Inflammatory macrophage (primary cell): ENCODE measurements at places on chromosomes 5 and 9.
A peak's percentile ranks its signal among the peaks of the same experiment; 100 is the strongest.

DNA sequence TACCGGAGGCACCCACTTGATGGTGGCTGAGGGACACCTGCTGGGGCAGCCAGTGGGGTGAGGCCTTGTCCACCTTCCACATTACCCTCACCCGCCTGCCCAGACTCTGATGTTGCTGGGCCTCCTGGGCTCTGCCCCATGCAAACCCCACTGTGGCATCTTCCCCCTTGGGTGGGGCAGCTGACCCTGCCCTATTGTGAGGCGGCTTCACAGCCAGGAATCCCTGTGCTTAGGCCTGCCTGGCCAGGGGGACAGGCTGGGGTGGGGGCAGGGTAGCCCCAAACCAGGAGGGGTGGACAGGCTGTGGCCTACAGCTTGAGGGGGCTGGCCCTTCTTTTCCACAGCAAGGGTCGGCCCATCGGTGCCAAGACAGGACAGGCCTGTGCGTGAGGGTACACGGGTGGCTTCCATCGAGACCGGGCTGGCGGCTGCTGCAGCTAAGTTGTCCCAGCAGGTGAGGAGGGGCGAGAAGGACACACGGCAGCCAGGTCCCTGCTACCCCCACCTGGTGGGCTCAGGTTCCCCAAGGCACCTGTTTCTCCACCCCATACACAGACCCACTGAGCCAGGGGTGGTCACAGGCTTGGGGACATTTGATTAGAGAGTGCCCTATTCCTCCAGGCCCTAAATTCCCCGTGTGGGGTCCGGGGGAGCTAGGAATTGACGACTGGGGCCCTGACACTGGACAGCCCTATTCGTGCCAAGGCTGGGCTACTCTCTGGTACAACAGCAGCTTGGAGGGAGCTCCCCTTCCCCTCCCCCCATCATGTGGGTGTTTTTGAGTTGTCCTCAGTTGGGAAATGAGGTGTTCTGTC, 99.2 kb downstream of the PHF2 start:
- DNase-seq: no peak

DNA sequence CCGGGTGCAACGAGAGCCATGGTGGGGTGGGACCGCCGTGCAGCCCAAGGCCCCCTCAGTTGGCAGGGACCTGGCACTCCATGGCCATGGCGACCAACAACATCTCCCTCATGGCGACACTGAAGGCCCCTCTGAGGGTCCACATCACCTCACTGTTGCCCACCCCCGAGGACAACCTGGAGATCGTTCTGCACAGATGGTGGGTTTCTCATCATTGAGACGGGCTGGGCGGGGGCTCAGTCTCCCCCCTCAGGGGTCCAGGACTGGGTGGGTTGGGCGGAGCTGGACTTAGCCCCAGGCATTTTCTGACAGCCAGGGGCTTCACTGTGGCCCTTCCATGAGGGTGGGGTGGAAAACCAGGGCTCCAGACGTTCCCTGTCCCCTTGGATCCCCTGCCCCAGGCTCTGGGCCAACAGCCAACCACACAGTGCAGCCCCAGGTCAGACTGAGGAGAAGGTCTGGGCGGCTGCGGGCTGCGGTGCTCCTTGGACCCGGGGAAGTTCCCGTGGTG, 734 bp downstream of the PAEP start:
- DNase-seq: no peak

- no peak for DNase-seq
These were observed 440.0 kb downstream of the ENC1 start for GRCh38 chr5:74200560-74200959.

DNA sequence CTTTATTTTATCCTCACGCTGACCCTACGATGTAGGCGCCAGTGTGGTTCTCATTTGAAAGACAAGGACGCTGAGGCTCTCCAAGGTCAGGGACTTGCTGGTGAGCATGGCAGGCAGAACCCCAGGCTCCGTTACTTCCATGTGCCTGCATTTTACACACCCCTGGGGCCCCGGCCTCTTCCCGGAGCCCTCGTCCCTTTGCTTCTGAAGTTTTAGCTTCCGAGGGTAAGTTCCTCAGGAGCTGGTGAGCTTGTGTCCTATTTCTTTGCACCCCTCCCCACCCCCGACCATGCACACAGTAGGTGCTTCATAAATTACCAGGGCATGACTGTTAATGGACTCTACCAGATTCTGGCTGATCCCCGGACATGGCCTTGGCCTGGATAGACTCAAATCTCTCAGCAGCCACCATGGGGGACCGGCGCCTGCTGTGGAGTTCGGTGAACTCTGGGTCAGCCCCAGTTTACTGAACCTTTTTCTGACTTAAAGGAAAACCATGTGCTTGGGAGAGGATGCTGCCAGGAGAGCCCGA, 59.3 kb upstream of the RNU6ATAC start:
- no peak for DNase-seq

DNA sequence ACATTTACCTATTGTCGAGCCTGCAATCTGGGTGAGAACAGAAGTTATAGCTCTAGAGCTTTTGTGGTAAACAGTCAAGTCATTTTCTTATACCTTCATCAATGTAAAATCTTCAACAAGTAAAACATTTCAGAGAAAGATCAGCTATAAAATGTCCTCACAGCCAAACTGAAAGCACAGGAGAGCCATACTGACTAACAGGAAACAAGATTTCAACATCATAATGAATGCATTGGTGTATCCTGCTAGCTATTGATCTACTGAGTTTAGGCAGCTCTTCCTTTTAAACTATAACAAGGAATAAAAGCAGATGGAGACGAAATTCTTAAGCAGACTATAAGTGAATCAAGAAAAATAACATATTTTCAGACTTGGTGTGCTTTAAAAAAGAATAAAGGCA, 1522.9 kb upstream of the WWC1 start:
- no peak for DNase-seq

DNA sequence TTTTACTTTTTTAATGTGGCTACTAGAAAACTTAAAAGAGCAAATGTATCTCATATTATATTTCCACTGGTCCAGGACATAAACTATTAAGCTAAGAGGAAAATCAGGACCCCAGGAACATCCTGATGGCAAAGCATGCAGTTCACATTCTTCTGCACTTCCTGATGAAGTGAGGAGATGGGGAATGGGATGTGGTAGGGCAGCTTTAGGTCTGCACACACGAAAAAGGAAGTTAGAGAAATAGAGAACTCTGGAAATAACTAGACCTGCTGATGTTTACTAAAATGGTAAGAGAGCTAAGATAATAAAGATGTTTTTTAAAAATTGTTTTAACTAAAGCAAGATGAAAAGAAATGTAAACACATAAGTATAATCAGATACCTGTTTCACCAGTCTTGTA, 39.7 kb upstream of the NIPBL start:
- peak; percentile 59 for DNase-seq

DNA sequence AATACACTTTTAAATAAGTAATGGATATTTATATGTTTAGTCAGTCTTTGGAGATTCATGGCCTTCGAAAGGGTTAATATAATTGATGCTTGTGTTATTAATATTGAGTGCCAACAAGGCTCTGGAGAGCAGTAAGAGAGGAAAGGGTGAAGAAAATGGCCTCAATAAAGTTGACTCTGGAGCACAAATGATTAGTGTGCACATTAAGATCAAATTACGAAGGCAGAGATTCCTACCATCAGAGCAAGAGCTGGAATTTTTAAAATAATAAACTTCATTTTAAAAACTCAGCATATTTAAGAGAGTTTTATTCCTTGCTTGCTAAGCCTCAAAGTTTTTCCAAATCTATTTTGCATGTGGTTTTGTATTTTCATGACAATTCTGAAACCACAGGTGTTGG, 14.8 kb downstream of the SLC44A1 start:
- no peak for DNase-seq

DNA sequence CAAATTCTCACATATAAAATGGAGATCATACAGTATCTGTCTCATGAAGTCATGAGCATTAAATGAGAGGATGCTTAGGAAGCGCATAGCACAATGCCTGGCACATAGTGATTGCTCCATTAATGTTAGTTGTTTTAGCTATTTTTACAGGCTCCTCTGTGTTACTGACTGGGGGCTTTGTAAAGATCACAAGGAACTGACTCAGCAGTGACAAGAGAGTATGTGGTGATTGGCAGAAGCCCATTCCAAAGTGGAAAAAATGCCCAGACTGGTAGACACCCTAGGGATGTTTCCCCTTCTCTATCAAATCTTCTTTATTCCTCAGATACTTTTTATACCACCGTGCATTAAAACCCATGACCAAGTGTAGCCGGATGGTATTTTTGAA, 33.5 kb downstream of the ABLIM3 start:
- DNase-seq: no peak

- DNase-seq: no peak
These were observed 248.9 kb downstream of the ADGRV1 start for GRCh38 chr5:90807496-90807895.

- DNase-seq: peak; percentile 44
These were observed 105.2 kb downstream of the SH3TC2 start for GRCh38 chr5:148957591-148958202.

DNA sequence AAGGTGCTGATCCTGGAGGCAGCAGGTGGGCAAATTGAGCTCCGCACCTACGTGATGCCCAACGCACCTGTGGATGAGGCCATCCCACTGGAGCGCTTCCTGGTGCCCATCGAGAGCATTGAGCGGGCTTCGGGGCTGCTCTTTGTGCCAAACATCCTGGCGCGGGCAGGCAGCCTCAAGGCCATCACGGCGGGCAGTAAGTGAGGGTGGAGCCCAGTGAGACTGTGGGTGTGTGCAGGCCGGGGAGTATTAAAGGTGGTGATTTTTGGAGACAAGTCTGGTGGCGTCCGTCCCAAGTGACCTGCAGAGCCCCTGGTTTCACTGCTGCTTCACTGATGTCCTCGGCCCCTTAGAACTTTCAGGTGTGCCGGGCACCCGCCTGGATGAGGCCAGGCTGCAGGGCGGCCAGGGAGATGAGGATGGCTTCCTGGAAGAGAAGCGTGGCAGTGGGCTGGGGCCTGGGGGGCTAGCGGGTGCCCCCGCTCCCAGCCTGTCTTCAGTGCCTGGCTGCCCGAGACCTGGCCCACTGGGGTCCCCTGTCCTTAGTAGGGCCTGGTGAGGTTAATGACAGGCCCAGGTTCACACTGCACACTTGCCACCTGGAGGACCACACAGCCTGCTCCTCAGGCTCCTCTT, 4.2 kb downstream of the ENDOG start:
- no peak for DNase-seq

- DNase-seq: no peak
These were observed 234.2 kb downstream of the TRIM36 start for GRCh38 chr5:114935490-114935889.

GRCh38 chr5:73446631-73447529, 1.7 kb downstream of the FOXD1 start:
- DNase-seq: no peak

DNA sequence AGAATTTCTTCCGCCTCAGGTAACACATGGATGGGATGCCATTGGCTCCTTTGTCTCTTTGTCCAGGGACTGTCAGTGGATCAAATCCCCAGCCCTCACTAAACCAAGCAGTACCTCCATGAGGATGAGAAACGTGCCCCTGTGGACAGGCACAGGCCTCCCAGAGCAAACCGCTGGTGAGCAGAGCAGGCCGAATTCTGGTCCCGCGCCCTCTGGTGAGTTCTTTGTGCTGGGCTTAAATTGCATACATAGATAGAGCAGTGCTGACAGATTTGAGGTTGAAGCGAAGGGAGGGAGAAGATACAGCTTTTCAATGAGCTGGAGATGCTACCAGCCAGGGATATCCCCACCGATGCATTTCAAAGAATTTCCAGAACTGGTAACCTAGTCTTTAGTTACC, 143.8 kb downstream of the HSD17B3 start:
- no peak for DNase-seq

GRCh38 chr5:159515909-159516415, 185.7 kb upstream of the IL12B start:
- DNase-seq: peak; percentile 71

DNA sequence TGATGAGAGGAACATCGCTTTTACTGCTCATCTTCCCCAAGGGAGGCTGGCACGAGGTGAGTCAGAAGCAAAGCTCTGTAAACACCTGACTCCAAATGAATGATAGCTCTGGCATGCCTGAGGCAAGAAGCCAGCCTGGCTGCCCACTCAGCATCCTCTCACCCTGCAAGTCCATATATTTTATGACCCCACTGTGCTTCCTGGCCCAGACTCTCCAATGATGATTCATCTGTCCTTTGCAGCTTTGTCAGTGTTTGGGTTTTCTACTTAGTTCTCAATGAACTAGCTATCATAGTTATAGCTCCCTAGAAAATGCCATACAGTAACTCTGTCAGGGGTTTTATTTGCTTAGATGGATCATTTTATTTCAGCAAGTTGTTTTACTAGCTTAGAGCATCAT, 52.1 kb upstream of the FSTL4 start:
- DNase-seq: no peak

DNA sequence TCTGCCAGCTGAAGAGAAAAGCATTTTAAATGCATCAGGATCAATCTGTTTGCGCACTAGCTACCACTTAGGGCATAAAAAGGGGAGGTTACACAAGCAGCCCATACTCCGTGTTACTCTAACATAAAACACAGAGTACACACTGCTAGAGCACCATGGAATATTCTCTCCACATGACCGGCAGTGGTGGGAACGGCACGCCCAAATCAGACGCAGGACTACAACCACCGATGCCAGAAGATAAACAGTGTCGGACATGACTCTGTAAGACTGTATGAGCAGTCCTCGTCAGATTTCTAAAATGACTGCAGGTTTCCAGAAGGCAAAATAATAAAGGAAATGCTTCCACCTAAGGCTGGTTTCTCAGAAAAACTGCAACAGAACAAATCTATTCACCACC, 40.0 kb downstream of the CDK5RAP2 start:
- no peak for DNase-seq

- DNase-seq: peak; percentile 79
These were observed 376.6 kb downstream of the EFNA5 start for GRCh38 chr5:107294211-107294550.

- no peak for DNase-seq
These were observed 211.8 kb downstream of the FANCC start for GRCh38 chr9:95105519-95106287.

DNA sequence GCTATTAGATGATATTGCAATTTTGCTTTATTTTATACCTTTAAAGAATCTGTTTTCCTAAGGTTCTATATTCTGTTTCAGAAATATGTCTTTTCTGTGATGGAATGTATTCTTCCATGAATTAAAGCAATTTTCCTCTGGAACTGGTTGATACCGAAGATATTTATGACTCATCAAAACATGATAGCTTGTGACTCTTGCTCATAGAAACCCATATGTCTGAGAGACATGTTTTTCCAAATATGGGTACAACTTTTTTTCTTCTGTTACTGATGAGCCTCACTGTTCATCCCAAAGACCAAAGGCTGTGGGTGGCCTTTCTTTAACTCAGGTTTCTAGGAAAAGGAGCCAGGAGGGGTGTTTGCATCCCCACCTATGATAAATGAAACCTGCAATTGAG, 126.1 kb upstream of the PAPPA start:
- no peak for DNase-seq

GRCh38 chr9:137222190-137223077, at the start of gene RNF208:
TSS of gene RNF208 (minus strand) at chr9:137222240. CDS start at chr9:137221212, 1,028 bp downstream.
- no peak for DNase-seq

- DNase-seq: peak; percentile 23
These were observed 348.5 kb upstream of the RIOK2 start for GRCh38 chr5:97531549-97531948.

GRCh38 chr5:112310746-112311145, 108.3 kb downstream of the EPB41L4A start:
- no peak for DNase-seq

GRCh38 chr5:140108093-140109017, 5.6 kb upstream of the PURA start:
- DNase-seq: no peak

- no peak for DNase-seq
These were observed 18.9 kb downstream of the WHRN start for GRCh38 chr9:114486205-114486963.

- DNase-seq: no peak
These were observed 498.8 kb downstream of the KIF4B start for GRCh38 chr5:155512329-155512728.
